Coronary artery (tissue), 2 donors: ENCODE measurements at places on chromosomes 12 and 14.

- no peak for DNase-seq
Measured at GRCh38 chr14:24508155-24508840, at the start of gene CMA1. TSS of gene CMA1 (minus strand) at chr14:24508265. CDS start at chr14:24508235, 30 bp downstream.

DNA sequence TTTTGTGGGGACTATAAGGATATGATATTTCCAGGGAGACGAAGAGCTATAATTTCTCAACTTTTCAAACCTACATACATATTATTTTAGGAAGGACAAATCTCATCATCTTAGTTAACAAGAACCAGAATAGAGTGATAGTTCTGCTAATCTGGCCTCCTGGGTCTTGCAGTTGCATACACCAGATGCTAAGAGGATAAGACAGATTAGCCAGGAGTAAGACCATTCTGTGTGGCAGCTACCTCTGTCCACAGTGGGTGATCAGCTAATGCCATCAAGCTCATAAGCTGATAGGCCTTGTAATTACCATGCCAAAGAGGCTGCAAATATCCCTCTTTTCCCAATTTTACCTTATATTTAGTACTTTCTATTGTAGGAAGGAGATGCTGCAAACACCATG is 776.8 kb downstream of the NRXN3 start:
- DNase-seq = no peak

GRCh38 chr14:74237441-74237840 is 1.8 kb upstream of the VSX2 start:
- DNase-seq = no peak

GRCh38 chr12:127381681-127382080 is 885.3 kb upstream of the TMEM132C start:
- no peak for DNase-seq

- no peak for DNase-seq
Measured at GRCh38 chr14:84493779-84494178, 1036.2 kb upstream of the FLRT2 start.

- no peak for DNase-seq
Measured at GRCh38 chr14:37594238-37594970, 645 bp downstream of the FOXA1 start.

- peak; percentile 96 for DNase-seq
Measured at GRCh38 chr14:73136387-73137225, at the start of gene PSEN1. TSS of gene PSEN1 (plus strand) at chr14:73136507. CDS start at chr14:73148020, 11,513 bp downstream.

- no peak for DNase-seq
Measured at GRCh38 chr12:46388427-46389021, 16.0 kb upstream of the SLC38A2 start.

- DNase-seq = no peak
Measured at GRCh38 chr14:105311838-105312237, 2.7 kb upstream of the PACS2 start.

DNA sequence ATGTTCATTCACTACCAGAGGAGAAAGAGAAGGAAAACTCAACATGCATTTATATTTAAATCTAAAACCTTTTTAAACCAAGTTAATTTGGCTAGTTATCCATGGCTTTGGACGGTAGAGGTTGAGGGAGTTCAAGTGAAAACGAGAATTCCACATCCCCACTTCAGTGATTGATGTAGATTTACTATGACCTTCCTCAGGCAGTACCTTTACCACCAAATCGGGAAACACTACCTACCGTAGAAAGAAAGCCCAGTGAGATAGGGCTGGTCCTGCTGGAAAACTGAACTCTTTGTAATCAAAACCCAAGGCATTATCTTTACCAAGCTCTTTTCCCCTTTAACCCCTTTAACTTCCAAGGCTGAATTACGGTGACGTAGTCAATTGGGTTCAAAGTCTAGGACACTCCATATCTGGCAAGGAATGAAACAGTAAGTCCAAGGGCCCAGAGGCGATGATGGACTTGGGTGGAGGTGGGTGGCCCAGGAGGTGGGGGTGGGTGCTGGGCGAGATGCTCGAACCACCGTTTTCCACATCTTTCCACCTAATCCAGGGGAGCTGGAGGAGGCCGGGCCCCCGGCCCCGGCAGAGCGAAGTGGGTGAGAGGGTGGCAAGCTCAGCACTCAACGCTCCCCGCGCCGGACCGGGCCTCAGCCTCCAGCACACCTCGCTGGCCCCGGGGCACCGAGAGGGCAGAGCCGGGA is 618 bp downstream of the SEC23A start:
- DNase-seq = peak; percentile 71

GRCh38 chr14:91509083-91509877 is 830 bp downstream of the PPP4R3A start:
- peak; percentile 78 for DNase-seq

DNA sequence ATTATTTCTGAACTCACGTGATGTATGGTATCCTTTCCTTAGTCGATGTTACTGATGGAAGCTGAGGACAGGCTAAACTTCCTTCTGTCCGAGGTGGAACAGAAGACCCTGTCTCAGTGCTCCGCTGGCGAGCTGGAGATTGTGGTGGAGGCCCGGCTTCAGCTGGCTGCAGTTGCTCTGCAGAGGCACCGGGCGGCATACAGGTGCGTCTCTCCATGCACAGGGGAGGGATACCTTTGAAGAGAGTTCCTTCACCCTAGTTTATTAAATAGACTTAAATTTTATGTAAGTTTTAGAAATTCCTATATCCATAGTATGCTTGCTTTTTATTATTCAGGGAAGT is 186.7 kb upstream of the NEDD1 start:
- no peak for DNase-seq

DNA sequence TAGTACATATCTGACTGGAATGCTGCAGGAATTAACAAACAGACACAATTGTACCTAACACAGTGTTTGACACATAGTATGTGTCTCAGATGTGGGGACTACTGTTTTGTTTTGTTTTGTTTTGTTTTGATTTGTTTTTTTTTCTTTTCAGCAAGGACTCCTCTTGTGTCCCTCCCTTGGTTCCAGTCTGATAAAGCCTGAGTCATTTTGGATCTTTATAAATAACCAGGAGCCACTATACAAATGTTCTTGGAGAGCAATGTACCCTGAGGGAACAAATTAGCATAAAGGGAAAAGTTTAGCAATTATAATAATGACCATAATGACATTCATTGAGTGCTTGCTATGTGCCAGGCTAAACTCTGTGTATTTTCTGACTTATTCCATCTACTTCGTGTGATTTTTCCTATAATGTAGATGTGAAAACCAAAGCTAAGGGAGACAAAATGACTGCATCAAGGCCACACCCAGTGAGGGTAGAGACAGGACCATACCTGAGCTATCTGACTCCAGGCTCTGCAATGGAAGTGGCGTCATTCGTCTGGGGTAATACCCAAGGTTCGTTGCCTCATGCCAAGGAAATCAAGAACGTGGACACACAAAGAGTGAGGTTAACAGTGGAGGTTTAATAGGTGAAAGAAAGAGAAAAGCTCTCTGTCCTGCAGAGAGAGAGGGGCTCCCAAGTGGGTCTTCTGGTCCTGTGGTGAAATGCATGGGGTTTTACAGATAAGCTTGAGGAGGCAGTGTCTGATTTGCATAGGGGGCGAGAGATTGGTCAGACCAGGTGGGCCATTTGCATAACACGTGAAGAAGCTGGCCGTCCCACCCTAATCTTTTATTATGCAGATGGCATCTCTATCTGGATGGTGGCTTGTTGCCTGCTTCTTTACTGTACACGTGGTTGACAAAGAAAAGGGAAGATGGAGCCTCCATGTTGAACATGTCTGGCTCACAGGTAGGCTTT is 285.5 kb upstream of the SFSWAP start:
- DNase-seq = peak; percentile 17

- no peak for DNase-seq
Measured at GRCh38 chr12:39502726-39503125, 59.8 kb upstream of the KIF21A start.

- DNase-seq = no peak
Measured at GRCh38 chr12:85831327-85831990, 4.8 kb downstream of the RASSF9 start.

DNA sequence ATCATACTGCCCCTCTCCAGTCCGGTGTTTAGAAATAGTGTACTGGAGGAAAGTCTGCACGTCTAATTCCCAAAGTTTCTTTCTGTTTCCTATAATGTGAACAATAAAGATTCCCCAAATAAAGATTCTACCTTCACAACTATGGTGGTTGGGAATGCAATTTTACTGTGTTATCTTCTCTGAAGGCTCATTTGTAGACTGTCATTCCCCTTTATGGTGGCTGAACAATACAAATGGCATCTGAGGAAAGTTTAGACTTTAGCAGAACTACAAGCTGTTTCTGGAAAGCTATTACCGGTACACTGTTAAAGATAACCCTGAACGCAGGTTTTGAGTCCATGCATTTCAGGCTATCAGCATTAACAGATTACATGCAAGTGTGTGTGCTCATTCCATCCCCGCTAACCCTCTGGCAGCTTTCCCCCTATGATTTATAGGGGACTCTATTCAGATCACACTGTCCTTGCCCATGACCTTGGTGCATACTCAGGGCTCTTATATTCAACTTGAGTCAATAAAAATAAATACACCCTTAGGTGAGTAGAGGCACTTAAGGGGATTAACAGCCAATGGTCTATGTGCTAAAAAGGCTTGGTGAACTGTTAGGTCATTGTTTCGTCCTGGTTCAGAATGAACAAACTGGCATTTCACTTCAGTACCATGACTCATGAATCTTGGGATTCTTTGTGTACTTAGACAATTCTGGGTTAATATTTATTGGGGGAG is 60.7 kb upstream of the PYGL start:
- DNase-seq = no peak

GRCh38 chr14:70886421-70887206 is 20.6 kb upstream of the PCNX1 start:
- no peak for DNase-seq

DNA sequence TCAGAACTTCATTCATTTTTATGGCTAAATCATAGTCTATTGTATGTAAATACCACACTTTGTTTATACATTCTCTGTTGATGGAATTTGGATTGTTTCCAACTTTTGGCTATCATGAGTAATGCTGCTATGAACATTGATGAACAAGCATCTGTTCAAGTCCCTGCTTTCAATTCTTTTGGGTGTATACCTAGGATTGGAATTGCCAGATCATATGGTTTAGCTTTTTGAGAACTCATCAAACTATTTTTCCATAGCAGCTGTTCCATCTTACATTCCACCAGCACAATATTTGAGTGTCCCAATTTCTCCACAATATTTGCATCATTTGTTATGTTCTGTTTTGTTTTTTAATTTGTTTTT is 52.3 kb upstream of the CCND2 start:
- DNase-seq = no peak

DNA sequence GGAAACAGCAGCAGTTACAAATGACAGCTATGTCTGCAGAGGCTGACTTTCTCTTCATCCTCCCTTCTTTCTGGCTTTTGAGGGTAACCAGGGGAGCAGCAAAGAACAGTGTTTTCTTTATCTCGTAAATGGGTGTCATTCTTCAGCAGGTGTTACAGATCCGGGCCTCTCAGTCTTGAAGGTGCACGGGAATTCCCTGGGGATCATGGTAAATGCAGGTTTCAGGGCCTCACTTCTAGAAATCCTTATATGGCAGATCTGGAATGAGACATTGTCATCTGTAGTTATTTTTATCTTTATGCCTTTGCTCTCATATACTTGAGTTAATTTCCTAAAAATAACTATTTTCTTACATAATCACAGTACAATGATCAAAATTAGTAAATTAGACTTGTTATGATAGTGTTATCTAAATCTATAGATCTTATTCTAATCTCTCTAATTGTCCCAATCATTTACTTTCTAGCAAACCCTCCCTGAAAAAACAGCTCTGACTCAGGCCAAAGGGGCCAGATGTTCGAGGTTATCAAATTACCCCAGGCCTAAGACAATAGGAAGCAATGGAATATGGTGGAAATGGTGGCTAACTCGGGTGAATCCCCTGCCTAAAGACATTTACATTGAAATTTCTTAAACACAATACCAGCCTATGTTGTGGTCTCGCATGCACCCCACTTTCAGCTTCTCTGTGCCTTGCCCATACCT is 145.0 kb downstream of the CAND1 start:
- no peak for DNase-seq

DNA sequence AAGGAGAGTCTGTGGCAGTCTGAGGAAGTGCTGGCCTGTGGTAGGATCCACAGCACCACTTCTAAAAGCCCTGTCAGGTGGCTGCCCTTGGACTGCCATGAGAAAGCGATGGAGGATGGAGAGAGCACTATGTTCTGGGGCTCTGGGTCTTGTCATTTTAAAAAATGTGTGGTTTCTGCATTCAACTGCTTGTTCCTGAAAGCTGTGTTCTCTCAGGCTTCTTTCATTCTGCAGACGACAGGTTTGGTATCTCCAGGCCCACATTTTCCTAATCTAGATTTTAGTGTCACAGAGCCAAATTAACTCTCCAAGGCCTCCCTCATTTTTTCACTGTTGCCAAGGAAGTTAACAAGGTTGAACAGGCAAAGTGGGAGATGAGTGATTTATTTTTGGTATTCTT is 10.5 kb downstream of the OVCH1 start:
- no peak for DNase-seq

DNA sequence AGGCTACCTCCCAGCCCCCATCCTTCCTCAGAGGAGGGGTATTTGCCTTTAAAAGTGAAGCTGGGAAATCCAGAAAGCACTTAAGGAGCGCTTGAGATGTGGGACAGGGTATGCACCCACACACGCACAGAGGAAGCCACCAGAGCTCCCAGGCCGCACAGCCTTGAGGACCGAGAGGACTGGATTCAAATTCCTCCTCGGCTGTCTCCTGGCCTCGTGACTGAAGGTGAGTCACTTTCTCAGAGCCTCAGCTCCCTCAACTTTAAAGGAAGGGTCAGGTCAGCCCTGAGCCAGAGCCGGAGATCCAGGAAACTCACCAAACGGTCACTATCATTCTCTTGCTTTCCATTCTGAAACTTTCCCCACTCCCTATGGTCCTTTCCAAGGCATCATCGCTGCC is 37.6 kb downstream of the BCL11B start:
- DNase-seq = no peak

DNA sequence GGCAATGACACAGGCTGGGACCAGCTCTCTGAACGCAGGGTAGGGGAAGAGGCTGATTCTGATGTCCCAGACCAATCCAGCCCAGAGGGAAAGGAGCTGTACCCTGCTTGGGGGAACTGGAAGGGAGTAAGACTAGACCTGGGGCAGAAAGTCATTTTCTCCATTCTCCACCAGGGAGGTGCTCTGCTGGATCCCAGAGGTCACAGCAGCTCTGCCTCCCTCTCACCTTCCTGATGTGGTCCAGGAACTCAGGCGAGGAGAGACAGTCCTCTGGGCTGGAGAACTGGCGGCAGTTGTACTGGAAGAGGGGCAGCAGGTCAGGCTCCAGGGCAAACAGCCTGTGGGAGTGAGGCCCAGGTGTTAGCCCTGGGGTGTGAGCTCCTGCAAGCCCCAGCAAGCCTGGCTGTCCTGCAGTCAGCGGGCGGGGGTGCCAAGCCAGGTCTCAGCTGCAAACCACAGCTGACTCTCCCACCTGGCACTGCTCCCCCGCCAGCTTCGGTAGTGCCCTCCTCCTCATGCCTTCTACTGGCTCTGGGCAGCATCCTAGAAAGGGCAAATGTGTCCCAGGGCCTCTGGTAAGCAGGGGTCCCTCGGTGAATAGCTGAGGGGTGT is 1.9 kb downstream of the NGB start:
- no peak for DNase-seq

GRCh38 chr12:131332224-131332623 is 378.5 kb downstream of the ADGRD1 start:
- DNase-seq = peak; percentile 45

GRCh38 chr12:9607716-9608115 is at the start of gene KLRB1:
TSS of gene KLRB1 (minus strand) at chr12:9607916. CDS start at chr12:9607839, 77 bp downstream.
- no peak for DNase-seq

- no peak for DNase-seq
Measured at GRCh38 chr12:85373045-85373444, 93.0 kb downstream of the ALX1 start.

- no peak for DNase-seq
Measured at GRCh38 chr12:52366738-52367485, at the start of gene KRT85. TSS of gene KRT85 (minus strand) at chr12:52367481. CDS start at chr12:52367405, 76 bp downstream.
